ENCODE measurements at places on chromosomes 3 and 15.

- no peak for DNase-seq
These were observed 15.8 kb upstream of the SLC15A2 start for GRCh38 chr3:121878411-121878810.

- DNase-seq: no peak
These were observed 108.7 kb downstream of the MYO9A start for GRCh38 chr15:72009222-72009621.

DNA sequence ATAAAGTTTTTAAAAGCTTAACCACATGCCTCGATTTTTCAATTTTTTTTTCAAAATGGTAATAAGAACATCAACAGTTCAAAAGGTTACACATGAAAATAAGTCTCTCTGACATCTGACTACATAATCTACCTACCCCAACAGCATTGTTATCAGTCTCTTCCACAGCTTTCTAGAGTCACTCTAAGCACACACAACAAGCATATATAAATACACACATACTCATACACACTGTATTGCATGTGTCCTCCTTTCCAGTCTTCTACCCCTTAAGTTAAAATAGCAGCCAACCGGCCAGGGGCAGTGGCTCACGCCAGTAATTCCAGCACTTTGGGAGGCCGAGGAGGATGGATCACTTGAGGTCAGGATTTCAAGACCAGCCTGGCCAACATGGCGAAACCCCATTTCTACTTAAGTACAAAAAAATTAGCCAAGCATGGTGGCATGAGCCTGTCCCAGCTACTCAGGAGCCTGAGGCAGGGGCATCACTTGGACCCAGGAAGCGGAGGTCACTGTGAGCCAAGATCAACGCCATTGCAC lies 12.2 kb downstream of the TBL1XR1 start:
- no peak for DNase-seq

DNA sequence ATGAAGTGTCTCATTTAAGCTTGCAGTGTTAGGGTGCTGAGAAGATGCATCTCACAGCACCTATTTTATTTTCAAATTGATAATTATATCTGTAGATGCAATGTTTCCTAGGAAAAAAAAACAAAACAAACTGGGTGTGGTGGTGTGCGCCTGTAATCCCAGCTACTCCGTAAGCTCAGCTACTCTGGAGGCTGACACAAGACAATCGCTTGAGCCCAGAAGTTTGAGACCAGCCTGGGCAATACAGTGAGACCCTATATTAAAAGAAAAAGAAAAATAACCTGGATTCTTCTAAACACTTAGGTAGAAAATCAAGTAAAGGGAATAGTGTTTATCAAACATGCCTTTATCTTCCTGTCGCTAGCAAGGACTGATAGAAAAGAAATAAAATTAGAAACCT lies 1.9 kb downstream of the MINDY2 start:
- no peak for DNase-seq

GRCh38 chr15:58584789-58585461 lies 153.1 kb downstream of the LIPC start:
- no peak for DNase-seq

GRCh38 chr15:34696506-34696905 lies 58.3 kb downstream of the GJD2 start:
- no peak for DNase-seq

DNA sequence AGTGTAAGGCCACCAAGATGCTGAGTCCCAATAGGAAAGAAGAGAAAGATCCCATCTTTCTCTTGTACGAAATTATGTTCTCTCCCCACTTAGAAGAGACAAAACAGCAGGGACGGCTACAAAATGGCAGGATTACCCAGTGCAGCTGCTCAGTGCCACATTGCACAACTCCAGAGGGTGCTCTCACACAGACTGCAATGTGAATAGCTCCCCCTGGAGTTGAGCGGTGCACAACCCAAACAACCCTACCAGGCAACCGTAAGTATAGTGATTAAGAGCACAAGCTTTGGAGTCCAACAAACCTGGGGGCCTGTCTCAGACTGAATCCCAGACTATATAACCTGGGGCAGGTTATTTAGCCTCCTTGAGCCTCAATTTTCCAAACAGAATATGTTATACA lies 3.1 kb upstream of the BHLHE40 start:
- no peak for DNase-seq

GRCh38 chr3:78887029-78887428 lies 880.8 kb downstream of the ROBO1 start:
- DNase-seq: no peak

DNA sequence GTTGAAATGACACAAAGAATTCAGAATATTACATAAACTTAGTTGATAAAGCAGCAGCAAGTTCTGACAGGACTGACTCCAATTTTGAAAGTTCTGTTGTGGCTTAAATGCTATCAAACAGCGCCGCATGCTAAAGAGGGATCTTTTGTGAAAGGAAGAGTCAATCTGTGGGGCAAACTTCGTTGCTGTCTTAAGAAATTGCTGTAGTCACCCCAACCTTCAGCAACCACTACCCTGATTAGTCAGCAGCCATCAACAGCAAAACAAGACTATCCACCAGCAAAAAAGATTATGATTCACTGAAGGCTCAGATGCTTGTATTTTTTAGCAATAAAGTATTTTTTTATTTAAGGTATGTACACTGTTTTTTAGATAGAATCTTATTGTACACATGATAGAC lies 14.2 kb downstream of the CRBN start:
- no peak for DNase-seq

DNA sequence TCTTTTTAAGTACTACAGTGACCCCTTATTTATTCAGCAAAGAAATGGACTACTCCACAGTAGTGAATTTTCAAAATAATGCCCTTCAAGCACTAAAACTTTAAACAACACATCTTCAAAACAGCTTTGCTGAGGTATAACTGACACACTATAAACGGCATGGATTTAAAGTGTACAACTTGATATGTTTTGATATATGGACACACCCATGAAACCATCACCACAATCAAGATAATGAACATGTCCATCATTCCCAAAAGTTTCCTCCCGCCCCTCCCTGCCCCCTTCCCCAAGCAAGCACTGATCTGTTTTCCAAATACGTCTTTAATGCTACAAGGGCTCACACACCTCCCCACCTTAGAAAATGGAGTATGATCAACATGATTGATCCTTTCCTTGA lies 1.6 kb upstream of the FURIN start:
- no peak for DNase-seq

Data from T-helper 2 cell (primary cell).